ENCODE measurements at places on chromosomes 13 and 19.

- DNase-seq: no peak
These were observed 67.3 kb downstream of the EFNB2 start for GRCh38 chr13:106468207-106468606.

DNA sequence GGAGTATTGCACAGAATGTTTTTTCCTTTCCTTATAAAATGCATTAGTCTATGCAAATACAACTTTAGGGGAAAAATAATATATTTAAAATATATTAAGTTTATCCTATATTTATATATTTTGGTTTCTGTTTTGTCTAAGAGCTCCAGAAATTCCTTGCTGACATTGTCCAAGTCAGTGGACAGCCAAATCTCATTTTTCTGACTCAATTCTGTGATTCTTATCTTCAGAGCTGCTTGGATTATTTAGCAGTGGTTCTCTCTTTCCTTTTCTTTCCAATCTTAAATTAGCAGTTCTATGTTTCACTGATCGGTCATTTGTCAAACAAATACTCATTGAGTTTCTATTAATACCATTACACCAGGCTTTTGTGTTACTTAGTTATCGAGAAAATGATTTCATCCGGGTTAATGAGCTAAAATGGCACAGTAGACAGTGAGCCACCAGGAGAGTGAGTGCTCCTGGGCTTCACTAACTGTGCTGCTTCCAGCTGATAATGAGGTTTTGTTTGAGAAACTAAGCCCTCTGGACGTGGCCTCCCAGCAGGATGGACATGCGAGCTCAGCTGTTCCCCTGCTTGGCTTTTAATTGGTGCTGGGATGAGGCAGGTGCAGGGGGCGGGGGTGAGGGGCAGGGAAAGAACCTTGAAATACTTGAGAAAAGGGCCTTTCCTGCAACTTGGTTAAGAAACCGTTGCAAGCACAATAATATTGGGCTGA lies 44.0 kb downstream of the ATP11A start:
- DNase-seq: no peak

- DNase-seq: peak; percentile 5
These were observed 1192.2 kb downstream of the UQCRFS1 start for GRCh38 chr19:28020619-28021258.

DNA sequence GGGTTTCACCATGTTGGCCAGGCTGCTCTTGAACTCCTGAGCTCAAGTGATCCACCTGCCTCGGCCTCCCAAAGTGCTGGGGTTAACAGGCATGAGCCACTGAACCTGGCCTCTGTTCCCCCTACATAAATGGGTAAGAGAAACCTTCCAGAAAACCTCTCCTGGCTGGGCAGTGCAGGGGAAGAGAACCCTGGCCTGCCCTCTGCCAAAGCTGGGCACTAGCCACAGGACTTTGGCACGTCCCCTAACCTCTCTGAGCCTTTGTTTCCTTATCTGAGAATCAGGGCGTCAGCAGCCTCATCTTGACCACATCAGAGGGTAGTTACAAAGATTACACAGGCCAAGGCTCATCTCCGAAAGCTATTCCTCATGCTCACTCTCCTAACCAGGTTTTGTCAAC lies 2.2 kb downstream of the SBSN start:
- DNase-seq: no peak

DNA sequence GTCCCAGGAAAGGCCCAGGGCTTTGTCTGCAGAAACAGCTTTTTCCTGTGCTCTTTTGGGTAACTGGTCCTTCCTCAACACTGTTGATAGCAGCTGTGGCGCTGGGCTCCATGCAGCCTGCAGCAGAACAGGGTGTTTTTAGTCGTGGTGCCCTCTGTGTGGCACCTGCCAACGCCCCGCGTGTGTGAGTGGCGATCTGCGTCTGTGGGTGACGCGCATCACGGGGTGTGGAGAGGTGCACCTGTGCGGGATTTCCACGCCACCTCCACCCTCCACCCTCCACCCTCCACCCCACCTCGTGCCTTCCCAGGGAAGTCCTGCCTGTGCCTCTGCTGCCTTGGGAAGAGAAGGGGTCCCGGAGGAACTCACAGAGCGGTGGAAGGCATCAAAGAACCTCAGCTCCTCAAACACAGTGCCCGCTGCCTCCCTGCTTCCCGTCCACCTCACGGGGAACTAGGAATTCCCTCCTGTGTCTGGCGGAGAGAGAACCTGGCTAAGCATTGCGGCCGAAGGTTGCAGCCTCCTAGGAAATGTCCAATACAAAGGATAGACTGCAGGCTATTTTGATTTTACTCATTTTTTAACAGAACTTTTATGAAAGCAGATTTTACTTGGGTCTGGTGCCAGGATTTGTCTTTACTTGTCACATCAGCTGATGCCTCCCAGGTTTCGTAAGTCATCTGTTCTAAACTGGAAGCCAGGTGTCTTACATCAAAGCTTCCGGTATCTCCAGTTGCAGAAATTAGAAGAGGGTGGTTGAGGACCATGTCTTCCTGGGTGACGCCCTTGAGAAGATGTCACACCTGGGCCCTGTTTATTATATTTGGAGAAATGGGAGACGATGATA lies 84.0 kb downstream of the ATP11A start:
- no peak for DNase-seq

DNA sequence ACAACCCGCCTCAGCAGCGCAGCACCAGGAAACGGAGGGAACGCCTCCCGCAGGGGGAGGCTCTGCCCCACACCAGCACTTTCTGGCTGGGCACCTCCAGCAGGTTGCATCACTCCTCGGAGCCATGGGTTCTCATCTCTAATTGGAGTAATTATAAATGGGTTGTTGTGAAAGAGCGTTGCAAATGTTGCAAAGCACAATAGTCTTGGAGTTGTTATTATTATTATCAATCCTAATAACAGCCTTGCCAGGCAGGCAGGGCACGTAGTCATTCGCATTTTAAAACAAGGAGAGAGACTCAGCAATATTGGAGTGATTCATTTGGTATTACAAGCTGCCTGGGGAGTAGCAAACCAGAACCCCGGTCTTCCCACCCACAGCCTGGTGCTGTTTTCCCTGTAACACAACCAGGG lies 108.6 kb upstream of the GJB6 start:
- peak; percentile 52 for DNase-seq

GRCh38 chr13:110607675-110608224 lies 7.6 kb upstream of the NAXD start:
- DNase-seq: no peak

DNA sequence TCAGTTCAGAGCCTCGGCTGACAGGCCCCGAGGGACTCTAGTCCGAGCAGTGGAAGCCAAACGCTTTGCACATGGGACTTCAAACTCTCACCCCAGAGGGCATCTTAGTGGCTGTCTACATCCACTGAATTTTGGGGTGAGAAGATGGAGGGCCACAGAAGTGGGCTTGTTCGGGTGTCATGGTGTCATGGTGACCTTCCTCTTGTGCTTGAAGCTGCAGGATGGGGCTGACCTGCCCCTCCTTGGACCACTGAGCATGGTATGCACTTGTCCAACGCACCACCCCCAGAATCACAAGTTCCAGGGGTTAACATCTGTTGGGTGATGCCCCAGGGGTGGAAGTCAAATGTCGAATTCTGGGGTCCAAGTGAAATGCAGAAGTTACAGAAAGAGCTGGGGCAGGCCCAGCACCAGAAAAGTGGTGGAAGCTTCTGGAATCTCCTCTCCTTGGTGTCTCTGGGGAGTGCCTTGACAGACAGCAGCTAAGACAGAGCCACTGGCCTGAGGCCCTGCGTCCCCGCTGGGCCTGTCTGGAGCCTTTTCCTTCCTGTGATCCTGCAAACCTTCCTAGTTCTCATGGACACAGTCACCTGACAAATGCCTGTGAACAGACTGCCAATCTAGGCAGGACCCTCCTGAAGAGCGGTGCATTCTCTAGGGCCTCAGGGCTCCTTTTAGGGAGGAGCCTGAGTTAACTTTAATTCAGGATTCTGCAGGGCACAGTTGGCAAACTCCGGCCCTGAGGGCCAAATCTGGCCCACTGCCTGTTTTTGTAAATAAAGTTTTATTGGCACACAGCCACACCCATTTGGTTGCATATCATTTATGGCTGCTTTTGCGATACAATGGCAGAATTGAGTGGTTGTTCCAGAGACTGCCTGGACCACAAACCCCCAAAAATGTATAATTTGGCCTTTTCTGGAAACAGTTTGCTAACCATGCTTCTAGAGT lies 65.1 kb upstream of the RANBP3 start:
- no peak for DNase-seq

GRCh38 chr13:83895994-83896580 lies 13.8 kb upstream of the SLITRK1 start:
- DNase-seq: peak; percentile 12

DNA sequence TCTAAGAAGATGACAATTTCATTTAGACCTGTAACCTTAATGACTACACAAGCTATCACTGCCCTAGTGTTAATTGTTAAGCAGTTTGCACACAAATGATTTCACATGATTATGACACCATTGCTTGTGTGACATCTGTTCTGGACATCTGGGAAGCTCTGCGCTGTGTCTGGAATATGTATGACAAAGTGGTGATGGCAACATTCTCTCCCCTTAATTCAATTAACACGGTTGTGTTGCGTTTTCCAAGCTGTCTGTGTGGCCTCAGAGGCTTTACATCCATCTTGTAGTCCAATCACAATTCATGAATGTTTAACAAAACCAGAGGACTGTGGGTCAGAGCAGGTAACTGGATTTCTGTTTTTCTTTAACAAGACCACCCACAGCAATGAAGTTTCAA lies 204.4 kb downstream of the COG6 start:
- DNase-seq: no peak

DNA sequence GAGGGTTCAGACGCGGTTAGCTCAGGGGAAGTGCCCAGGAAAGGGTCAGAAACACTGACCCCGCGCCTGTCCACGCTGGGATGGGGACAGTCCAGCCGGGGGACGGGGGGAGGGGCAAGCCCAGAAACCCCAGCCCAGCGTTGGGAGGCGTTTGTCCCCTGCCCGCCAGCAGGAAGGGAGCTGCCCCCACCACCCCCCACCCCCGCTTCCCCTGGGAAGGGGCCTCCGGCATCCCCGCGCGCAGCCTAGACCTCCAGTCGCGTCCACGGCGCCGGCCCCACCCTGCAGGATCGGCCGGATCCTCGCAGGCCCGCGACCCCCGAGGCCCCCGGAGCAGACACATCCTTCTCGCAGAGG lies 277 bp downstream of the GIPC1 start:
- DNase-seq: no peak

GRCh38 chr19:15701757-15702533 lies 25.9 kb upstream of the OR10H2 start:
- no peak for DNase-seq

- DNase-seq: no peak
These were observed 5.4 kb upstream of the MBD3L3 start for GRCh38 chr19:7063764-7064418.

GRCh38 chr13:110628477-110628793 lies 13.1 kb downstream of the NAXD start:
- no peak for DNase-seq

DNA sequence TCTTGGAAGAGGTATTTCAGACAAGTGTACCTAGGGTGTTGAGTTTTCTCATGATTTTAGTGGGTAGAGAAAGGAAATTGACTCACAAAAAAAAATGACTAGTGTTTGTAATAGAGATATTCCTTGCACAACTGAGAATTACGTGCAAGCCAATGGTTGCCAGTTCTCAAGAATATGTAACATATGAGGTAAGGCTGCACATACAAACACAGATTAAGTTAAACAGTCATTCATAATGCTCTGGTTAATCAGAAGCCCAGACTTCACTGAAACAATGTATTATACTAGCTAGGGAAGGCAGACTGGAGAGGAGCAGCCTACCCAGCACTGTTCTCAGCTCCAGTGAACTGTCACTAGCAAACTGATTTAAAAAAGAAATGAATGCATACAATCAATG lies 418.3 kb downstream of the DIAPH3 start:
- DNase-seq: peak; percentile 41

DNA sequence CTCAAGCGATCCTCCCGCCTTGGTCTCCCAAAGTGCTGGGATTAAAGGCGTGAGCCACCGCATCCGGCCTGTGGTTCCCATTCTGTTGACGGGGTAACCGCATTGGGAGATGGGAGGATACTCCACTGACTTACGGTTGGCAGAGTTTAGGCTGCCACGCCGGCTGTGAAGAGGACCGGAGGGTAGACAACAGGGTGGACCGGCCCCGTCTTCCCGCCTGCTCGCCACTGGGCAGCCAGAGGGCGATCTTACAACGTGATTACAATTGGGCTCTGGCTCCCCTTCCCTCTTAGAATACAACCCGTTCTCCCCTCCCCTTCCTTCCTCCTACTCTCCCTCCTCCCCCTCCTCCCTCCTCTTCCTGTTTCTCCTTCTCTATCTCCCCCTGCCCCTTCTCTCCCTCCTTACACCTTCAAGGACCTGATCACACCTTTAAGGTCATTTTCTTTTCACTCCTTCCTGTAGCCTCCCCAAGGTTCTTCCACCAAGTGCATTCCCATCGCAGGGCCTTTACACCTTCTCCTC lies 957 bp upstream of the CCDC194 start:
- peak; percentile 60 for DNase-seq

- no peak for DNase-seq
These were observed 19.7 kb downstream of the LYL1 start for GRCh38 chr19:13083008-13083404.

DNA sequence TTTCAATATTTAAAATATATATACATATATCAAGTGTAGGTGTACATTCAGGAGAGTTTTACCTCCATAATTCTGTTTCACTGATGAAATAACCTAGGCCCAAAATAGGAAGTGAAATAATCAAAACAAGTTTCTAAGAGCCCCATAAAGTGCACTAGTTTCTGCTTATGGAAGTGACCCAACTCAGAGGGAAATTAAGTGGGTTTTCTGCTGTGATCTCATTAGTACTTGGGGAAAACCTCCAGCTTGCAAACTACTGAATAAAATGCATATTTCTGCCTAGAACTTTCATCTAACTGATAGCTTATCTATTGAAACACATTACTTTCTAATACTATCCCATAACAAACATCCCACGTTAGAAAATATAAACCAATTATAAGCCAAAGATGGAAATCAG lies 45.4 kb upstream of the MIR17HG start:
- DNase-seq: no peak

GRCh38 chr19:9945319-9945966 lies 9.1 kb upstream of the OLFM2 start:
- DNase-seq: peak; percentile 100

DNA sequence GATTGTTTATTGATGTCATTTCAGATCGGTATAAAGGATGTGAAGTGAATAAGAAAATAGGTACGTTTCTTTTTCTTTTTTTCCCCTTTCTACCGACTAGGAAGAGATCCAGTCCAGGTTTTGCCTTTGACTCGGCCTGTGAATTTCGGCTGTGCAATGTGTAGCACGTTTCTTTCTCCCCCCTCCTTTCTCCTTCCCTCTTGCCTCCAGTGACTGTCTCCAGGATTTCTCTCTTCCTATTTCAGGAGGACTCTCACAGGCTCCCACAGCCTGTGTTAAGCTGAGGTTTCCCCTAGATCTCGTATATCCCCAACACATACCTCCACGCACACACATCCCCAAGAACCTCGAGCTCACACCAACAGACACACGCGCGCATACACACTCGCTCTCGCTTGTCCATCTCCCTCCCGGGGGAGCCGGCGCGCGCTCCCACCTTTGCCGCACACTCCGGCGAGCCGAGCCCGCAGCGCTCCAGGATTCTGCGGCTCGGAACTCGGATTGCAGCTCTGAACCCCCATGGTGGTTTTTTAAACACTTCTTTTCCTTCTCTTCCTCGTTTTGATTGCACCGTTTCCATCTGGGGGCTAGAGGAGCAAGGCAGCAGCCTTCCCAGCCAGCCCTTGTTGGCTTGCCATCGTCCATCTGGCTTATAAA lies at the start of gene GPC6:
TSS of gene GPC6 (plus strand) at position 185 of the 657 bp plus-strand sequence.
- DNase-seq: peak; percentile 94
